ENCODE measurements at places on chromosomes 2 and 18.
A peak's percentile ranks its signal among the peaks of the same experiment; 100 is the strongest.

DNA sequence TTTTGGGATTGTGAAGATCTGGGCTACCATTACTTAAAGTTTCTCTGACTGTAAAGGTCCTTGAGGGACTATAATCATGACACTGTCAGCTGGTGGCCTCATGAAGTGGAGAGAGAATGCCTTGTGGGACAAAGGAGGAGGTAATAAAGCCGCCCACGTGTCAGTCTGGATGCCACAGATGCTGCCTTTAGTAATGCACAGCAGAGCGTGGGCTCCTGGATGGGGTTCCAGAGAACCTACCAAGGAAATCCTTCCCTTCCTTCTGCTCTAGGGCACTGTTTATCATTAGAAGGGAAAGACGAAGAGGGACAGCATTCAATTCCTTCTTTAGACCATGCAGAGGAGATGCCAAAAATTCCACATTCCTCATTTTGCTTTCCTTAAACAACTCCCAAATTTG lies 63.5 kb downstream of the COL5A2 start:
- DNase-seq = no peak

- DNase-seq = no peak
Measured at GRCh38 chr2:224909885-224910573, 132.2 kb downstream of the DOCK10 start.

DNA sequence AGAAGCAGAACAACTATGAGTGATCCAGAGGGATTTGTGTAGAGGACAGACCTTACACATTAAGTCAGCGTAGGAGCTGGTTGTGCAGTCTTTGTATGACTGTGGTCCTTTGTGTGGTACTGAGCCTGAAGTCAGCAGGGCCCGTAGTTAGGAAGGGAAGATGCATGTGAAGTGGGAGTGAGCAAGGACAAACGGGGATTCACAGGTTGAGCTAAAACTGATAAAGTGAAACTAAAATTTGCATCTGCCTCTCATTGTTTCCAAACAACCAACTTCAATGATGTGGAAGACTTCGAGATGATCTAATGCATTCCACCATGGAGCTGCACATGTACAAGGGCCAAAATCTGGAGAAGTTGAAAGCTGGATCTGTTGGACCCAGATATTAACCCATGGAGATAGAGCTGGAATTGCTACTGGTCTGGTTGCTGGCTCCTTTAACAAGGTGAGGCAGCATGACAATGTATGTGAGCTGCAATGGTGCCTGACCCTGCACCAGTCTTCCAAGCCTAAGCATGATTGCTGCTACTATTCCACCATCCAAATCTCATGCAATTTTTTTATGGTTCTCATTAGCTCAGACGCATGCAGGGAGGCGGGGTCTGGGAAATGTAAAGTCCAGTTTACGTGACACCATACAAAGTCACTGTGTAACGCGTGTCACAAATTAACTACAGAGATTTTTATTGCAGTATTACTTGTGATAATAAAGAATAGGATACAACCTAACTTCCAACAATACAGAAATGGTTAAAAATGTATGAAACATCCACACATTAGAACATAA lies 12.1 kb upstream of the CYBRD1 start:
- DNase-seq = no peak

GRCh38 chr2:2812117-2812516 lies 481.0 kb upstream of the MYT1L start:
- no peak for DNase-seq

DNA sequence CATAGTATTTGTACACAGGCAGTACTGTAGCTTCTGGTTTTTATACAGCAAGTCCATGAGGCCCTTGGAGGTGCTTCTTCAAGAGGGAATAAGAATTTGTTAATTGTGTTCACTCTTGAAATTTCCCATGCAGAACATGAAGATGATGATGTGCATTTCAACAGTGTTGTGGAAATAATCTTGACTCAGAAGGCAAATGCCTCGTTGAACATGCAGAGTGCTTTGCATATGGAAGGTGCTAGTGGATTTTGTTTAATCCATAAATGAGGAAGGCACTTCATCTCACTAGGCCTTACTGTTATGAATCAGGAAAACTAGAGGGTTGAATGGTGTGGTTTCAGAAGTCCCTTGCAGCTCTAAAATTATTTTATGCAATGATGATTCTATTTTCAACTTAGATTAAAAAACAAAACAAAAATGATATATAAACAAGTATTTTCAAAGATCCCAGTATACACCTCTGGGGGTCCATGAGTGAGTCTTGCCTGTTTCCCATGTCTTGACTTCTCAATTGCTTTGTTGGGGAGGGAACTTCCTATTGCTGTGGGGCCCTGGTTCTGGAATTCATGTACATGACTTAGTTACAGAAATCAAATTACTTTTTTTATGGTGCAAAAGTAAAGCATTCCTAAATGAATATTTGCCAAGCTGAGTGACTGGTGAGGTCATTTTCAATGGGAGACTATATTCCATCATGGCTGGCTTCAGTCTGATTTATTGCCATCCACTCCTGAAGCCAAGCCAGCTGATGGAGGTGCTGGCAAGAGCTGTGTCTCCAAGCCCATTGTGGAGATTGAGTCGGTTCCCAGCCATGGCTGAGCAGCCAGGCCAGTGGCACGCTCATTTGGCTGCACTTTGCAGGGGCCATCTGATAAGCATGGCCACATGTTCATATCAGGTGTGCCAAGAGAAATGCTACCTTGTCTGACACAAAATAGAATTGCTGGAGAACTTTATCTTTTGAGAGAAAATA lies 56.5 kb downstream of the MGAT5 start:
- DNase-seq = no peak

- no peak for DNase-seq
Measured at GRCh38 chr2:173161507-173161906, 85.9 kb downstream of the MAP3K20 start.

DNA sequence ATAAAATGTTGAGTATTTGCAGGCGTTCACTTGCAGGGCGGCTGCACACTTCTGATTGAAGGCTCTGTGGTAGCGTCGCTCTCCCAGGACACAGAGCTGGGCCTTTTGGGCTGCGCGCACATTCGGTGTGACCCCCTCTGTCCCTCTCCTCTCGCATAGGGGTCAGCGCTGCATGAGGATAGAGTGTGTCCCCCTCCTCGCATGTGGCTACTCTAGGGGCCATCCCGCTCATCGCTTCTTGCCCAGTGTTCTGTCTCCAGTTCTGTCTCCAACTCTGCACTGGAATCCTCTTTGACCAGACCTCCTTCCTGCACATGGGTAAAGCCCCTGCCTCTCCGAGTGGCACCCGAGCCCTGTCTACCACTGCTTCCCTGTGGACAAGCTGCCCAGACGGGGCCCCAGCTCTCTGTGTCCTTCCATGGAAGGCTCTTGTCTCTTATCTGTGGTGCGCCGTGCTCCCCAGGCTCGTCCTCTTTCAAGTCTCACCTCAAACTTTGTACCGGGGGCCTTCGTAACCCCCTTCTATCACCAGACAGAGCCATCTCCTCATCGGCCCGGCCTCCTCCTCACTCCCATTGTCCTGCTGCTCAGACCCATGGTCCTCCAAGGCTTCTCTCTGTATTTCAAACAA lies 278.0 kb upstream of the HDAC4 start:
- DNase-seq = no peak

DNA sequence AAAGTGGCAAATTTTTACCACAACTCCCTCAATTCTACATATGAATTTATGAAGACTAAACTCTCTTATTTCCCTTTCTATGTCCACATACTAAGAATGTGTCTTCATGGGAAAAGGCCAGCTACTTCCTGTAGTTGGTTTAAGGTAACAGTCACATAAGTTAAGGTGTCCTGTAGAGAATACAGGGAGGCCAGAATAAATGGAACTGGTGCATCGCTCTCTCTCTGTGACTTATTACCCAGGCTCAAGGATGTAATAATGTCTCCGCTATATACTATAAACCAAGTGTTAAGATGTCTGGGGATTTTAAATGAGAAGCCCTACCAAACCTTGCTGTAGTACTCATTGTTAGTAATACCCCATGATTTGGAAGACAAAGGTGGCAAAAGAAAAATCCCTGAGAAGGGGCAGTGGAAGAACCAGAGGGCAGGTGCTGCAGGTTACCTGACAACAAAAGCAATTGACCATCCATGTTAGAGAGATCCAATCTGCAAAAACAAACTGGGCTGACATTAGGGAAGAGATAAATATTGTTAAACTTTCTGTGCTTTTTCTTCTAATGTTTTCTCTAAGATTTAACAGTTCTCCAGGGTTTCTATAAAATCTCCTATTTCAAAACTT lies 372.8 kb downstream of the TMX3 start:
- no peak for DNase-seq

- DNase-seq = no peak
Measured at GRCh38 chr2:9279426-9279825, 72.8 kb downstream of the ASAP2 start.

DNA sequence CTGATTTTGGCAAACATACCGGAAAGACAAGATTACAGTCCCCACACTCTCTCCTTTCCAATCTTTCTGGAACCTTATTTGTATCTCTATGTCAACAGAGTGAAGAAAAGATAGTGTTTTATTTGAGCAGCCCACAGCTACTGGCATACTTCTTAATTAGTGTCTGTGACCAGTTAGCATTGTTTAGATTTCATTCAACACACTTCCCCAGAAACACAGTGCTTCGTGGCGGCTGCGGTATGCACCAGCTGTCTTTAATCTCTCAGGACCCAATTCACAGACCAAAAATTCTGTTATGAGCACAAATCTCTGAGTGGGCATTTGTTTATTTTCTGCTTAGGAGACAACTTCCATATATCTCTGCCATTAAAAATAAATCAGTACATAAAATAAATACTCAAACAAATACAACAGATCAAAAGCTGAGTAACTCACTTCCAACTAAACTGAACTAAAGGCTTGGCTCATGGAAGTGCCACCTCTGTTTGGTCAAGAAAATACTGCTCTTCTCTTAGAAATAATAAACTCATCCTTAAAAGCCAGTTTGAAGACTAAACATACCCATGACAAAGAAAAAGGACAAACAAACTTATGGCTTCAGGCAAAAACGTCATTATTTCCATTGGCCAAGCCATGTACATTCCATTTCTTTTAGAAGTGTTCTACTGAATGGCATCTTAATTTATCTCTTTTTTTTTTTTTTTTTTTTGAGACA lies 392.4 kb downstream of the TXNL1 start:
- DNase-seq = no peak

DNA sequence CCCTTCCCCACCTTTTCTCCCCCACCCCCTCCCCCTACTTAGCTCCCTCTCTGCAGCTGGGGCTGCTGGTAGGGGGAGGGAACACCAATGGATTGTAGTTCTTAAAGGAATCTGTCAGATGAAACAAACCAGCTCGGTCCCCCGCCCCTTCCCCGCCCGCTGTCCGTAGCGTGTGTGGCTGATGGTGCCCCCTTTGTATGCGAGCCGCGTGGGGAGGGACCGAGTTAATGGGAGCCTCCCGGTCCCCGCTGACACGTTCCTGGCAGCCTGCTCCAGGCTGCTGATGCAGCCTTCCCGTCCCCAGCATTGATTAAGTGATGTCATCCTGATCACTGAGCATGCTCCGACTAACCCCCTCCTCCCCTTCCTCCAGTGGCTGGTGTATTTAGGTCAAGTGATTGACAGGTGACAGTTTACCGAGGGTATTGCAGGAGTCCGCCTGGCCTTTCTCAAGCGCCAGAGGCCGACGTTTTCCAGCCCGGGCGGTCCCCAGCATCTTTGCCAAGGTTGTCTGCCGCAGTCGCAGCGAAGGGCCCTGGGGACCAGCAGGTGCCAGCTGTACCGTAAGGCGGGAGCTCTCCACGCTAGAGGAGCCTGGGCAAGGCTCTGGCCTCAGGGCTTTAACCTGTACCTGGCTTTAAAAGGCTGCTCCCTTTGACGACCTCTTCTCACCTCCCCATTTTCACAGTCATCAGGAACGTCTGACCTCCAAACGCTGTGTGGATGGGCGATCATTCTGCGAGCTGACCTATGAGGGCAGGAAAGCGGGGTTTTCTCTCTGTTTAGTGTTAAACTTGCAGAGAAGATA lies 1.8 kb downstream of the KIF5C start:
- DNase-seq = peak; percentile 59

GRCh38 chr2:5537180-5537688 lies 154.9 kb upstream of the SOX11 start:
- DNase-seq = no peak

DNA sequence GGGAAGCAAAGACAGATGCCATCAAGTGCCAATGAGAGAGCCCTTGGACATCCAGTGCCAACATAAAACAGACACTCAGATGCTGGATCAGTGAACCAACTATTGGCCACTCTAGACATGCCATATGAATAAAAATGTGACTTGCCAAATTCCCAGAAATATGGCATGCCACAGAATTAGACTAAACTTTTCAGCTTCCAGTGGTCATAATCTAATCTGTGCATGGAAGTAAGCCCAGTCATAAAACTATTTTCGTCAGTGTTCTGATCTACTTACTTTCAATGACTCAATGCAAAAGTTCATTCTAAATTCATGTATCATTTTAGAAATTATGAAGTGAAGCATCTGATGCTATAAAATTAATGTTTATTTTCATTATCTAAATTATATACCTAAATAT lies 1506.2 kb upstream of the NXPH2 start:
- DNase-seq = no peak

- no peak for DNase-seq
Measured at GRCh38 chr18:43420950-43421349, 143.7 kb upstream of the SYT4 start.
